HuH-7 (cell line): ENCODE measurements at places on chromosomes 6 and 20.

DNA sequence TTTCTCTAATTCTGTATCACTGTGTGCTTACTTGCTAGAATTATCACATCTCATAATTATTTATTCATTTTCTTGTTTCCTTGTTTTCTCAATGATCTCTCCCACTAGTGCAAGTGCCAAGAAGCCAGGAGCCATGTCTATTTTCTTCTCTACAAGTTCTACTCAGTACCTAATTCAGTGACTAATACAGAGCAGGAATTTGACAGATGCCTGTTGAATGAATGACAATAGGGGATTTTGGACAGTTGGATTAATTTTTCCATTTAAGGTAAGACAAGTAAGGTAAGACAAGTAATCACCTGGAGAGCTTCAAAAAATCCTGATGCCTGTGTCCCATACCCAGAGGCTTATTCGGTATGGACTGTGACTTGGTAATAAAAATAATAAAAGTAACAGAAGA, 81.0 kb downstream of the EDN1 start:
- DNase-seq = no peak

DNA sequence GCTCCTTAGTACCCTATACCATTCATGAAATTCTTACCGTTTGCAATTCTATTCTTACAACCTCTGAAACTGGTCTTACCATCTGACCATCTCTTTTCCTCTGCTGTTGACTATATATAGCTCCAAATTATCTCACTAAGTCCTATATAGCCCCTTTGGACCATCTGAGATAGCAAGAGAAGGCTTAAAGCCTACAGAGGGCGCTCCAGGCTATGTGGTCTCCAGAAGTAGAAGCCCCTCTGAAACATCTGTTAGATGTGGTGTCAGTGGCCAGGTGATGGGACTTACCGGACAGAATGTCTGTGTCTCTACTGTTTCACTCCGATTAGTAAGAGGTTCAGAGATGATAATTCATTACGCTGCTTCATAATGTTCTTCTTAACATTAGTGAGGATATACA, 140.7 kb upstream of the BMP2 start:
- no peak for DNase-seq

GRCh38 chr20:36836591-36837269, 39.2 kb upstream of the TLDC2 start:
- DNase-seq = peak; percentile 95

GRCh38 chr6:73078333-73078862, 146.9 kb downstream of the KHDC1L start:
- no peak for DNase-seq

- DNase-seq = no peak
Observed at GRCh38 chr20:24796236-24796635, 152.8 kb upstream of the CST7 start.

GRCh38 chr6:80547827-80548226, 441.4 kb downstream of the BCKDHB start:
- no peak for DNase-seq

- DNase-seq = no peak
Observed at GRCh38 chr6:55666606-55667225, 87.7 kb upstream of the HMGCLL1 start.

DNA sequence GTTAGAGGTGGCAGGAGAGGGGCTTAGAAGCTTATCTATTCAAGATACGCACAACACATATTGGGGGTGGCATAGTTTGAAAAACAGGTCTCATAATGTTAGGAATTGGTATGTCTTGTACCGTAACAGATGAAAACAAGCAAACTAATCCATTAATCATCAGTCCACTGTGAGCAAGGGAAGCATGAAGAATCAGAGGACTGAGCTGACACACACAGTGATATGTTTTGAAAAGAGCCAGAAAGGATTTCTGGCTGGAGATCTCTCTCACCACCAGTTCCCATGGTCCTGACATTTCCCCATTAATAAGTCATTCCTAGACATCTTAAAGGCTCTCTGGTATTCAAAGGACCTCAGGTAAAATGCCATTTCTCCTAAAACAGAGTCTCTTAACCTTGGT, 158.8 kb upstream of the PHACTR1 start:
- DNase-seq = no peak
